ENCODE measurements at places on chromosomes 1 and 21. TPM values are rescaled to one million over a fixed set of nuclear protein-coding genes. Genes with fewer than 3 reads are reported as not detected.

Gene CD34
- total RNA-seq: not detected

Gene VAMP4
- 28.0 TPM for total RNA-seq

Gene DUSP23
- 13.0 TPM for total RNA-seq

Gene RGSL1
- total RNA-seq: not detected

Gene ERICH3
- not detected for total RNA-seq

Data from naive thymus-derived CD8-positive, alpha-beta T cell (primary cell).